ENCODE measurements at places on chromosomes 2 and 18.

DNA sequence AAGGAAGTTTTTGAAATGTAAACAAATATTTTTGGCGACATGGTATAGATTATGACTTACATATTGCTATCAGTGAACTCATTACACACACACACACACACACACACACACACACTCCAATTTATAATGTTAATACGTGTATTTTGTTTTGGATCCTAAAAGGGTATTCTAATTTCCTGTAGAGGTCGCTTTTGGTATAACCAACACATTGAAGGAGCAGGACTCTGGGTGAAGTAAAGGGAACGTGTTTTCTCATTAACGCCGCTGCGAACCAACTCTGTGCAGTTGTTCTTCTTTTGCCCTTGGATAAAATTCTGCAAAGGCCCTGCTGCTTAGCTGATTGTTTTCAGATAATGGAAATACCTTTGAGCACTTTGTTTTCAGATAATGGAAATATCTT, 190.4 kb downstream of the PMAIP1 start:
- no peak for DNase-seq

DNA sequence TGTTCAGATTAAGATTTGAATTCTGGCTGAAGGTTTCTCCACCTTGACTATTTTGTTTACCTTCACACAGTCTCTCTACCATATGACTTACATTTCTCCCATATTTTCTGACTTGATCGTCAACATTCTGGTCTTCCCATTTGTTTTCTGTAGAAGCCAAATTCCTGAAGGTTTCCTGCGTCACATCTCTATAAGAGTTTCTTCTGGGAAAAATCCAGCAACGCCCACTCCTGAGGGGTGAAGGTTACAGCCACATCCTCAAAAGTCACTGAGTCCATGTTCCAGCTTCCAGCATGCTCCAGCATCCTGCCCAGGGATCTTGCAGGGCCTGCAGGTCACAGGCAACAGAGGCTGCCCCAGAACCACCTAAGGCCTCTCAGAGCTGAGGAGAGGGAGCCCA, 47.5 kb downstream of the NBEAL1 start:
- no peak for DNase-seq

GRCh38 chr2:19176977-19177376, 181.4 kb downstream of the OSR1 start:
- no peak for DNase-seq

DNA sequence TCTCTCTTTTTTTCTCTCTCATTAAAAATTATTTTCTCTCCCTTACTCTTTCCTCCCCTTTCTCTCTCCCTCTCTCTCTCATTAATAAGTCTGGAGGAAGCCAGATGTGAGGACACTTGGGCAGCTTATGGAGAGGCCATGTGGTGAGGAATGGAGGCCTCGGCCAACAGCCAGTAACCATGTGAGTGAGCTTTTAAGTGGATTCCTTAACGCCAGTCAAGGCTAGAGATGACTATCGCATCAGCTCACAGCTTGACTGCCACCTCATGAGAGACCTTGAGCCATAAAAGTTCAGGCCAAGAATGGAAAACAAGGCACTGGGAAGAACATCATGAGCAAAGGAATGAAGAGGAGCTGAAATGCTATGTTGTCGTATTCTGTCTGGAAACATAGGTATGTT, 39.1 kb downstream of the ETAA1 start:
- peak; percentile 25 for DNase-seq

DNA sequence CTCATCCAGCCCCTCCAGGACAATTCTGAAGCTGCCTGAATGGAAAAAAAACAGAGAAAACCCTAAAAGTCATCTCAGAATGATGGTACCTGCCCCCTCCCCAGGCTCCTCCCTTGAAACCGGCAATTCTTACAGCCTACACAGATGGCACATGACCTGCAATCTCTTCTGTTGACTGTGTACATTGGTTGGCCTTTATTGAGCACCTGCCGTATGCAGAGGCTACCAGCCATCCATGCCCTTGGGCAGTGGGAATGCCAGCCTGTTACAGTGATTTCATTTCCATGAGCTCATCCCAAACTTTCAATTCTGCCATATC, 57.1 kb downstream of the EMX1 start:
- DNase-seq, result no peak

- no peak for DNase-seq
Measured at GRCh38 chr2:34093790-34094189, 494.7 kb upstream of the FAM98A start.

- no peak for DNase-seq
Measured at GRCh38 chr2:201515573-201516246, 64.2 kb downstream of the STRADB start.

DNA sequence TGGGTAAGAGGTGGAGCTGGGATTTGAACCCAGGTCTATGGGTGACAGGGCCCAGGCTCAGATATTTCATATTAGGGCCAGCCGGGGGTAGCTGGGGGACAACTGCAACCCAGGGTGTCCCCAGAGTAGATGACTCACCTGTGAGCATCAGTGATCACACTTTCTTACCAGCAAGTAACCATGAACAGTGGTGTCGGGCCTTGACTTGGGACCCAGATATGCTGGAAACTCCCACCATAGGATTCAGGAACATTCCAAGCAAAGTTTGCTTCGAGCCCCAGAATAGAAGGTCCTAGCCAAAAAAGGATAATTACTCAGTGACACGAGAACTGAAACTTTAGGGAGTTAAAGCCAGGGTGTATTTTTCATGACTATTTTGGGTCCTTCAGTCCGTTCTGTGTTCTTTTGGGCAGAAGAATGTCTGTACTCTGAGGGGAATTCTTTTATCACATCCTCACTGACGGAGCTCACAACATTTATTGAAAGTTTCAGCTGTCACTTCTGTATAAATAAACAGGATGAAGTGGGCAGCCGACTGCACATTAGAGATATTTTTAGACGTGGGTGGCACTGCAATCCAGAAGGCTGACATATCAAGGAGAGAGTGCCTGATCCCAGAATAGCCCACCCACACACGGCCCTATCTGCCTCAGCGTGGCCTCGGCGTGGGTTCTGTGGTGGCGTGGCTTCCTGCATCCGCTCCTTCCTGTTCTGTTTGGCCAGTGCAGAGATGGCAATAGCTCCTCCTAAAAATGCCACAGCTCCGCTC, 45.6 kb downstream of the RAMP1 start:
- no peak for DNase-seq

GRCh38 chr2:168460571-168460970, 4.5 kb downstream of the CERS6 start:
- DNase-seq, result no peak
